ENCODE measurements at places on chromosomes 2 and 18. TPM values are rescaled to one million over a fixed set of nuclear protein-coding genes. Genes with fewer than 3 reads are reported as not detected.

PRR30 gene
- not detected for total RNA-seq

AQP12A gene
- not detected for total RNA-seq

RUFY4 gene
- total RNA-seq = 0.06 TPM

ASPRV1 gene
- total RNA-seq = 3.1 TPM

RNF152 gene
- 58.2 TPM for total RNA-seq

IL36G gene
- total RNA-seq = not detected

- H3K4me3 ChIP-seq = no peak overlapping the region
- H3K36me3 ChIP-seq = no peaks in the 10 kb centered on the region
- H3K4me1 ChIP-seq = peaks cover 9% of the 10 kb centered on the region
- no peak overlapping the region for H3K27ac ChIP-seq
Observed at GRCh38 chr2:100767810-100768806, 51.8 kb upstream of the NPAS2 start.

DNA sequence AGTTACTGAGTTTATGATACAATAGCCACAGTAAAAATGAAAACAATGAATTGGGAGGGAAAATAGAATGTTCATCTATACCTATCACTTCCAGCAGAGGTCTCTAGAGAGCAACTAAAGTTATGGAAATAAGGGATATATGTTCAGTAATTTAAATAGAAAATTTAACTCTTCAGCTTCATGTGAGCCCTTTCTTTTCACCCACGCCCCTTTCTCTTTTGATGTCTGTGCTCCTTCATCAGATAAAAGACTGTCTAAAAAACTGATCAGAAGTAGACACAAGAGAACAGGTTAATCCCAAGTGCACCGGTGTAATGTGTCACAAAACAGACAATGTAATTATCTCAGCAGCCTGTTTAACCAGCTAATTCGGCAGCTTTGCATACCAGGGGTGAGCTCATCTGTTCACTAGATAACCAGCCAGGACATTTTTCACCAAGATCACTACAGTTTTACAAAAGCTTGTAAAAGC lies 238.5 kb upstream of the ERBB4 start:
- no peaks in the 10 kb centered on the region for H3K27me3 ChIP-seq
- DNase-seq = no peak
- H3K27ac ChIP-seq = no peak overlapping the region
- no peaks in the 10 kb centered on the region for H3K36me3 ChIP-seq

DNA sequence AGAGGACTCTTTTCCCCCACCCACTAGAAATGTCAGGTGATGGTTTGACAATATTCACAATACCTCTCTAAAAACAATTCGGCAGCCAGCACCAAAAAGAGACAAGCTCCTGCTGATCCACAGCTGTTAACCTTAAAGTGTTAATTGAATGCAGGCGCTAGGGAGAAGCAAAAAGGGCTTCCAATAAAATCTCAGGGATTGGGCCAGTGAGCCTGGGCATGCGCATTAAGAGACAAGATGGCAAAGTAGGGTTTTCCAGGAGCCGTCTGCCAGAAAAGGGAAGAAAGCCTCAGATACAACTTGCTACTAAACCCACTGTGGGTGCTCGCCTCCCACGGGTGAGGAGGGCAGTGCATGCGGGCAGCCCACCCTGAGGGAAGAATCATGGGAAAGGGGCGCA lies 98.8 kb downstream of the HS6ST1 start:
- no peaks in the 10 kb centered on the region for H3K27me3 ChIP-seq
- no peaks in the 10 kb centered on the region for H3K4me1 ChIP-seq
- DNase-seq = no peak
- H3K27ac ChIP-seq = no peak overlapping the region
- H3K36me3 ChIP-seq = no peaks in the 10 kb centered on the region

DNA sequence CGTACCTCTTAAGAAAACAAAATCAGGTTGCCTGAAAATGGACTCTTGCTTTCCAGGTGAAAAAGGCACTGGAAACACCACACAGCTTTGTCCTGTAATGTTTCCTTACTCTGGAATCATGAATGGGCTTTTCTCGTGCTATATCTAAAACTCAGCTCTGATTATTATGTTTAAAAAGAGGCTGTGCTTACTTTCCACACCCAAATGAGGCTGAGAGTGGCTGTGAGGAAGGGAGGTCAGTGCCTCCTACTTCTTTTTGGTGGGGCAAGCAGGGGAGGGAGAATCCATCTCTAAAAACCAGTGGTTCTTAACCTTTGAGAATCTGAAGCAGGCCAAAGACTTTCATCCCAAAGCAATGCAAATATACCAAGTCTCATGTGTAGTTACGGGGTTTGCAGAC lies 148.6 kb downstream of the FAM210A start:
- H3K27ac ChIP-seq = no peak overlapping the region
- DNase-seq = no peak
- no peaks in the 10 kb centered on the region for H3K27me3 ChIP-seq
- H3K36me3 ChIP-seq = no peaks in the 10 kb centered on the region

GRCh38 chr2:10777842-10778723 lies 34.5 kb downstream of the PDIA6 start:
- no peak overlapping the region for H3K27ac ChIP-seq
- DNase-seq = no peak
- no peaks in the 10 kb centered on the region for H3K27me3 ChIP-seq
- H3K36me3 ChIP-seq = peaks cover 65% of the 10 kb centered on the region

DNA sequence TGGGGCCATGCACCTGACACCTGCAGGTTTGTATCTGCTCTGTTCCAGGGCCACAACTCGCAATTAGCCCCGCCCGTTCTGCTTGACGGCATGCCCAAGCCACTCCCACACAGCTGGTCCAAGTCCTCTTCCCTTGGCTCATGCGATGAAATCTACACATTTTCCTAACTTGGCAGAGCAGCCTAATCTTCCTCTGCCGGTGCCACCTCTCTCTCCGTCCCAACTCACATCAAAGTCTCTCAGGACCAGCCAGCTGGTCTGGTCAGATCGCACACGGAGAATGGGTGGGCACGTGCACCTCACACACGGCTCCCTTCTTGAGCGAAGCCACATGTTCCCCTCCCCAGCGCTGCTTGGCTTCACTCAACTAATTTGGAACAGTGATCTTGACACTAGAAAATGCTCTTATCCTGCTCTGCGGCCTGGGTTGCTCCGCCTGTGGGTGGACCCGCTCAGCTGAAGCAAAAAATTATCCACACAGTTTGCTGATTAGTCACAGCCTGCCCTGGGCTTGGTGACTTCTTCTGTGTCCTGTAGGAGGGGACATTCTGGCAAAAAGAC lies 176.7 kb downstream of the NRP2 start:
- no peaks in the 10 kb centered on the region for H3K36me3 ChIP-seq
- H3K27ac ChIP-seq = no peak overlapping the region
- no peak overlapping the region for H3K4me3 ChIP-seq
- DNase-seq = no peak

GRCh38 chr2:28927878-28928277 lies 33.4 kb downstream of the WDR43 start:
- no peak overlapping the region for H3K27ac ChIP-seq
- no peak for DNase-seq
- H3K27me3 ChIP-seq = no peaks in the 10 kb centered on the region
- H3K36me3 ChIP-seq = peaks cover 26% of the 10 kb centered on the region
- H3K4me3 ChIP-seq = no peak overlapping the region
- no peaks in the 10 kb centered on the region for H3K4me1 ChIP-seq

Measured in spinal cord (tissue), 10 donors.